Activated naive CD4-positive, alpha-beta T cell treated with anti-CD3 and anti-CD28 coated beads, Interleukin-2, amount 10 ng/mL, durations not matched to agents 7 days and 5 days (primary cell): ENCODE measurements at places on chromosomes 3 and 15.

- DNase-seq, result no peak
- peaks cover 4% of the 10 kb centered on the region for H3K27me3 ChIP-seq
- H3K27ac ChIP-seq, result peak overlapping the region; percentile 6
- peaks cover 2% of the 10 kb centered on the region for H3K36me3 ChIP-seq
- H3K4me3 ChIP-seq, result no peak overlapping the region
Observed at GRCh38 chr3:16800361-16800760, 84.4 kb upstream of the PLCL2 start.

- no peak overlapping the region for H3K27ac ChIP-seq
- no peaks in the 10 kb centered on the region for H3K27me3 ChIP-seq
- H3K4me1 ChIP-seq, result peaks cover 22% of the 10 kb centered on the region
- H3K36me3 ChIP-seq, result no peaks in the 10 kb centered on the region
- no peak overlapping the region for H3K4me3 ChIP-seq
Observed at GRCh38 chr3:71528816-71529215, 54.7 kb downstream of the FOXP1 start.

DNA sequence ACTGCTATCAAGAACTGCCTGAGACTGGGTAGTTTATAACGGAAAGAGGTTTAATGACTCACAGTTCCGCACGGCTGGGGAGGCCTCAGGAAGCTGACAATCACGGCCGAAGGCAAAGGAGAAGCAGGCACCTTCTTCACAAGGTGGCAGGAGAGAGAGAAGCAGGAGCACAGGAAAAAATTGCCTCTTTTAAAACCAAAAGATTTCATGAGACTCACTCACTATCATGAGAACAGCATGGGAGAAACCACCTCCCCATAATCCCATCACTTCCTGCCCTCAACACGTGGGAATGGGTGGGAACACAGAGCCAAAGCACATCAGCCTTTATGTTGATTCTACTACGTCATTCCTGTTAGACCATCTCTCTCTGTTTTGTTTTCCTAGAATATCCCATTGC is 650.9 kb upstream of the SEMA6D start:
- no peaks in the 10 kb centered on the region for H3K27me3 ChIP-seq
- DNase-seq, result no peak
- H3K27ac ChIP-seq, result no peak overlapping the region
- H3K36me3 ChIP-seq, result no peaks in the 10 kb centered on the region

GRCh38 chr3:173217127-173217526 is 76.1 kb upstream of the SPATA16 start:
- H3K27ac ChIP-seq, result no peak overlapping the region
- H3K27me3 ChIP-seq, result no peaks in the 10 kb centered on the region
- H3K36me3 ChIP-seq, result no peaks in the 10 kb centered on the region
- H3K4me1 ChIP-seq, result no peaks in the 10 kb centered on the region
- H3K4me3 ChIP-seq, result no peak overlapping the region

DNA sequence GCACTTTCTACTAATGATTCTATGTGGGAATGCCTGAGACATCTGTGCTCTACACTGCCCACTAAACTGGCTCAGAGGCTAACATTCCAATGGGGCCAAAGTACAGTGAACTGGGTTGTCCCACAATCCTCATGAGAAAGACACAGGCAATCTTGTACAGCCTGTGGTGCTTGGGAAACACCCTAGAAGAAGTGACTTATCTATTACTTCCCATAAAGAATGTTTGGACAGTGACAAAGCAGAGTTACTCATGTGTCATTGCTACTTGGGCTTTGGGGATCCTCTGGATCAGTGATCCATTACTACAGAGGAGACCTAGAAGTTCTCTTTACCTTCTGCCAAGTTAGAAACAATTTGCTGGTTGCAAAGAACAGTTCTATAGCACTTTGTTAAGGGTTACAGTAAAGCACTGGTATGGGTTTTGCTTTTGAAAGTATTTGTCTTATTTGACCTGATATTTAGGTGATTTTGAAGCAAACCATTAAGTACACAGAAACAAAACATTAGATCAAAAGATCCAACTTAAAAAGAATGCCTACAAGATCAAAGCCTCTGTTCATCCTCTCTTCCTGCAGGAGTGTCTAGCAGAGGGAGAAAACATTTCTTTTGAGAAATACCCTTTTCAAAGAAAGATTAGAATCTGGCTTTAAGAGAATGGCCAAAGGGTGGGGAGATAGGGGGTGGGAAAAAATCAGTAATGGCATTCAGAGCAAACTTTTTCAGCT is 75.8 kb downstream of the CTNNB1 start:
- DNase-seq, result no peak
- H3K27ac ChIP-seq, result no peak overlapping the region
- H3K36me3 ChIP-seq, result no peaks in the 10 kb centered on the region
- no peak overlapping the region for H3K4me3 ChIP-seq
- H3K4me1 ChIP-seq, result peaks cover 4% of the 10 kb centered on the region

- no peak overlapping the region for H3K4me3 ChIP-seq
- H3K4me1 ChIP-seq, result peaks cover 24% of the 10 kb centered on the region
- H3K36me3 ChIP-seq, result no peaks in the 10 kb centered on the region
- H3K27me3 ChIP-seq, result peaks cover 35% of the 10 kb centered on the region
Observed at GRCh38 chr3:119630880-119631329, 29.5 kb downstream of the POPDC2 start.

- H3K36me3 ChIP-seq, result no peaks in the 10 kb centered on the region
- peaks cover 1% of the 10 kb centered on the region for H3K4me1 ChIP-seq
- peaks cover 36% of the 10 kb centered on the region for H3K27me3 ChIP-seq
Observed at GRCh38 chr3:43055393-43055792, 50.5 kb downstream of the POMGNT2 start.

DNA sequence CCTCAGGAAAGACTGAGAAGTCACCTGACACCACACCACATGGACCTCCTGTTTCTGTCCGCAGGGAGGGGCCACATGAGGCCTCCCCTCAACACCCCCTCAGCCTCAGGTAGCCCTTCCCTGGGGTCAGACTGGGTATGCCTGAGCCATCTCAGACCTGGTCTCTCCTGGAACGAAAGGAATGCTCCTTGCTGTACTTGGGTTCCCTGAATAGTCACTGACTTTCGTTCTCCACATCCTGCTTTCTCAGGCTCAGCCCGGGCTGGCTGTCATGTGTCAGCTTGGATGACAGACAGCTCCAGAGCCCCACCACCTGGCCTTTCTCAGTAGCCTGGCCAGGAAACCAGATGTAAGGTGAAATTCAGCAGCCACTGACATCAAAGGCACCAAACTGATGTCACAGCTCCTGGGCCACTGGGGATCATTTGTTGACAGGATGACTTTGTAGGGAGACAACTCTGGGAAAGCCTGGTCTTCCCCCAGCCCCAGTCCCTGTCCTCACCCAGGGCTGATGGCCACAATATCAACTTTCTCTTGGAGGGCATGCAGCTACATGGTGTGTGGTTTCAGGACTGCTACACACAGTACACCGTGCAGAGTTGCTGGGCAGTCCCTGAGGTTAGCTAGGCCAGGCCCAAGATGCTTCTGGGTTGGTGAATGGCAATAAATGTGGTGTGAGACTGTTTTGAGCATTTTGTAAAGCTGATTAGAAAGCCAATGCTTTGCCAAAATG is 141.4 kb upstream of the MRPS22 start:
- peak; percentile 27 for DNase-seq
- no peaks in the 10 kb centered on the region for H3K4me1 ChIP-seq
- H3K36me3 ChIP-seq, result no peaks in the 10 kb centered on the region
- H3K27ac ChIP-seq, result no peak overlapping the region

DNA sequence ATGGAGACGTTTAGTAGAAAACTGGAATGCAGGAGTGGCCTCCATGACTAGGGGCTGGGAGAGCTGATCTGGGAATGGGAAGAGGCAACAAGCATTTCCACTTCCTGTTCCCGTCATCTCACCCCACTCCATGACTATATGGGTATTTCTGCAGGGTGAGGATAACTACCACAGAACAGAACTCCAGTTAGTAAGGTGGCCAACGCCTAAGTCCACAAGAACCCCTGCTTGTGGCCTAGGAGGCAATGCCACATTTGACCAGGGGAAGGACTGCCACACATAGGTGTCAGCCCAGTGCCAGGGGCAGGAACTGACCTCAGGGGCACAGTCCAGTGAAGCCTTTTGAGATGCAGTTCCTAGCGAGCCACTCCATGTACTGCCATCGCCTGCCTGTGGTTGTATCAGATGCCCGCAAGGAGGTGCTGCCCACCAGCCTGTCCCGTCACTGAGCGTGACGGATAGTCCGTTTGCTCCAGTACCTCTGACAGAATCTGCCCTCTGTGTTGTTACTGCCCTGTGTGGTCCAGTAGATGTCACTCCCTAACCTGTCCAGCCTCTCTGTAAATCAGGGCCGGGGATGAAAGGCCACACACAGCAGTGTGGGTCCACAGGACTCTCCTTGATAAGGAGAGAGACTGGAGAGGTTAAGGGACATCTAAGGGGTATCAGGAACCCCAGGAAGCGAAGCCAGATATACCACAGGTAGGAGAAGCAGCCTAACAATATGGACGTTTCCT is 3.5 kb upstream of the MTFMT start:
- H3K4me3 ChIP-seq, result no peak overlapping the region
- peak; percentile 59 for DNase-seq
- H3K27ac ChIP-seq, result no peak overlapping the region
- no peaks in the 10 kb centered on the region for H3K36me3 ChIP-seq
- H3K4me1 ChIP-seq, result peaks cover 21% of the 10 kb centered on the region

- H3K27me3 ChIP-seq, result peaks cover 54% of the 10 kb centered on the region
- no peaks in the 10 kb centered on the region for H3K4me1 ChIP-seq
- H3K4me3 ChIP-seq, result no peak overlapping the region
- no peak for DNase-seq
- H3K36me3 ChIP-seq, result no peaks in the 10 kb centered on the region
- no peak overlapping the region for H3K27ac ChIP-seq
Observed at GRCh38 chr15:43211224-43211735, 9.5 kb downstream of the EPB42 start.

GRCh38 chr3:52153389-52154096 is 680 bp downstream of the POC1A start:
- peak overlapping the region; percentile 94 for H3K27ac ChIP-seq
- H3K36me3 ChIP-seq, result peaks cover 9% of the 10 kb centered on the region
- DNase-seq, result peak; percentile 35

- peaks cover 3% of the 10 kb centered on the region for H3K4me1 ChIP-seq
- H3K27me3 ChIP-seq, result no peaks in the 10 kb centered on the region
- H3K27ac ChIP-seq, result peak overlapping the region; percentile 42
- no peak overlapping the region for H3K4me3 ChIP-seq
- no peak for DNase-seq
Observed at GRCh38 chr15:63256433-63257274, 20.8 kb upstream of the APH1B start.

- H3K4me3 ChIP-seq, result no peak overlapping the region
- H3K4me1 ChIP-seq, result no peaks in the 10 kb centered on the region
- H3K36me3 ChIP-seq, result no peaks in the 10 kb centered on the region
- no peaks in the 10 kb centered on the region for H3K27me3 ChIP-seq
- no peak for DNase-seq
Observed at GRCh38 chr3:114879059-114880031, 267.7 kb downstream of the ZBTB20 start.

GRCh38 chr3:30453360-30454039 is 152.9 kb upstream of the TGFBR2 start:
- no peak overlapping the region for H3K4me3 ChIP-seq
- no peaks in the 10 kb centered on the region for H3K4me1 ChIP-seq
- H3K36me3 ChIP-seq, result no peaks in the 10 kb centered on the region
- no peak overlapping the region for H3K27ac ChIP-seq
- no peak for DNase-seq
